ENCODE measurements at places on chromosomes 4 and X.

DNA sequence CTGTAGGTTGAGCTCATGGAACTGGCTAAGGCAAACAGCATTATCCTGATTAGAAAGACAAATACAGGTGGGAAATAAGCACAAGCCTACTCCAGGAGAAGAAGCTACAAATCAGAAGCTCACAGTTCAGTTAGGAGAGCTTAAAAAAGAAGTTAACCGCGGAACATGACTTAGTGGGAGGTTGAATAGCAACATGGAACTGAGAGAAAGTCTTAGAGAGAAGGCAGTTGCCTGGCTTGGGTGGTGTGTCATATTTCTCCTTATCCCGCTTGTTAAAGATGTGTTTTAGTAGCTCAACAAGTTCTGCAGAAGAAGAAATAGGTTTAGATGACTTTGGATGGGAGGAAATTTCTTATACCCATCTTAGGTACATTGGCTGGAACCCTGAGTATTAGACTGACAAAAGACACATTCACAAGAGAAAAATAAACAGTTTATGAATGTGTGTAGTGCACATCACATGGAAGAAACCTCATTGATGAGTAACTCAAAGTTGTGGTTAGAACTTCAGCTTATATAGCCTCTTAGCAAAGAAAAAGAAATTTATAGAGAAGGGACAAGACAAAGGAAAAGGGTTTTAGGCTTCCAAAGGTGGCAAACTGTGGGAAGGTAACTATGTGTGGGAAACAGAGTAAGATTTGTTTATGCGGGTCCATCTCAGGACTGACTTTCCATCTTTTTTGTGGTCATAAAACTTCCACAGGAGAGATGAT is 37.4 kb upstream of the RXFP1 start:
- no peak for DNase-seq

GRCh38 chr4:151340751-151341385 is 15.5 kb upstream of the SH3D19 start:
- DNase-seq: no peak

GRCh38 chr4:145881989-145882388 is 56.6 kb downstream of the ZNF827 start:
- no peak for DNase-seq

DNA sequence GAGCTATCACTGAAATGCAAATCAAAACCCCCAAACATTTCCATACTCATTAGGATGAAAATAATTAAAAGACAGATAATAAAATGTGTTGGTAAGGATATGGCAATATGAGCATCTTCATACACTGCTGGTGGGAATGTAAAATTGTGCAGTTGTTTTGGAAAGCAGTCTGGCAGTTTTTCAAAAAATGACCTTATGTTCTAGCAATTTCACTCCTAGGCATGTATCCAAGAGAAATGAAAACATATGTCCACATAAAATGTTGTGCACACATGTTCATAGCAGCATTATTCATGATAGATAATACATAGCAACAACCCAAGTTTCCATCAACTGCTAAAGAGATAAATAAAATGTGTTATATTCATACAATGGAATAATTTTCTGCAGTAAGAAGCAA is 14.8 kb upstream of the GPRASP2 start:
- DNase-seq: no peak

GRCh38 chr4:175651756-175652310 is 160.2 kb downstream of the GPM6A start:
- no peak for DNase-seq
